ENCODE measurements at places on chromosomes 4 and X.
A peak's percentile ranks its signal among the peaks of the same experiment; 100 is the strongest.

GRCh38 chr4:103359900-103360299, 161.8 kb upstream of the CENPE start:
- DNase-seq, result no peak

DNA sequence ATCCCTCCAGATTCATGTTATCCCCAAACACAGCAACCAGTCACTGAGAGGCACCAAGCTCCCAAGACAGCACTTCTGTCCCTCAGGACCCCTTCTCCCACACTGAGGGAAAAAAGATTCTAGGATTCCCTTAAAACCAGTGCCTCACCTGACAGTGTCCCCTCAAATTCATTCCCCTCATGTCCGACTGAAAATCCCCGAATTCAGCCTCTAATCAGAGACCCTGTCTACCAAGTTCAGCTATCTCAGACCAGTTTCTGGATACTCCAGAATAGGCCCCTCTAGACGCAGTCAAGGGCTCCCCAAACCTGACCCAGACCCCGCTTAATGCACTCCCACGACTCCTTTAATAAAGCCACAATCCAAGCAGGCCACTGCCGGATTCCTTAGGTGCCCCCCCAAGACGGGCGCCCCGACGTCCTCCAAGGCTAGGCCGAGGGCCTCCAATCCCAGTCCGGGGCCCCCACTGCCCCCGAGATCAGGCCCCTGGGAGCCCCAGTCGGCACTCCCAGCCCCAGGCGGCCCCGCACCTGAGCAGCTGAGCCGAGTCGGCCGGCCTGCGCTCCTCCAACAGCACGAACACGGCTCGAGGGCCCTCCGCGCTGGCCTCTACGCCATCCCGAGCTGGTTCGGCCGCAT, 457 bp downstream of the TFE3 start:
- DNase-seq, result no peak

- no peak for DNase-seq
These were observed 31.2 kb downstream of the RS1 start for GRCh38 chrX:18640686-18641085.

DNA sequence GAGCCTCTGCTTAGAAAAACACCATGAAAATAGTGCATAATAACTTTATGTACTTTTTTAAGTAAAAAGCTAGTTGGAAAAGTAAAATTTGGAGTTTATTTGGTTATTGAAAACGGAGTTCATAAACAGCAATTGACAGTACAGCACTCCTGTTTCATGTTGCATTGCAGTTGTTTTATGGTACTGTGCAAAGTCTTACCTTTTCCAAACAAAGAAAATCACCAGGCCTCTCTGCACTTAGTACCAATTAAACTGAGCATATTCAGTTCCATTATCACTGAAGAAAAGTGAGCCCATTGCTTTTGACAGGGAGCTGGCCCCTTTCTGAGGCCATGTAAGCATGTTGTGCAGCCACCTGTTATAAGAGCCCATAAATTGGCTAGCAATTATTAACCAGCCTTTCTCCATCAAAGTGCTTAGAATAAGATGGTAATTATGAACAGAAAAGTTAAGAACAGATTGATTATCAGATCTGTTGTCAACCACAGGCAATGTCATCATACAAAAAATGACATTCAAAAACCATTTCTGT, 376.6 kb upstream of the EMCN start:
- no peak for DNase-seq

GRCh38 chr4:153220682-153221395, 16.6 kb downstream of the TRIM2 start:
- no peak for DNase-seq

DNA sequence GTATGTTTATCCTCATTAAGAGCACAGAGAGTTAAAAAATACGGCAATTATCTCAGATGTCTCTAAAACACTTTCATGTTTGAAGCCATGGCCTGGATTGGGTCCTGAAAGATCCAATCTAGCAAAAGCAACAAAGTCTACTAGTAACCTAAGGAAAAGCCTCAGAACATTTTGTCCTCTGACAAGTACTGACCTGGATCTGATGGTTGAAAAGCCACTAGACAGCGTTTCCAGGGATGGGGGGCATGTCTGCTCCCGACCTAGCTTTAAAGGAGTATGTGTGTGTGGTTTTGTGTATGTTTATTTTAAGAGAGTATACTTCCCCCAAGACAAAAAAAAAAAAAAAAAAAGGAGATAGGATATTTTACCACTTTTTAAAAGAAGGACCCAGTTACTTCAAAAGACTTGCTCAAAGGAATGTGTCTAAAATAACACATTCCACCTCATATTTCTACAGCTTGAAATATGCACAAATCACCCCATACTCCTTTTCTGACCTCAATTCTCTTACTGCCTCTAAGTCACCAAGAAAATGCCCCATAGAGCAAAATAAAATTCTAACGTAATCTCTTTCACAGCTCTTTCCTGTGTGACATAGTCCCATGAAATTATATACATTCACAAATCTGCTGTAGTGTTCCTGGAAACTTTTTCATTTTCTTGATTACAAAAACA, 189.0 kb upstream of the TTC29 start:
- DNase-seq, result no peak

DNA sequence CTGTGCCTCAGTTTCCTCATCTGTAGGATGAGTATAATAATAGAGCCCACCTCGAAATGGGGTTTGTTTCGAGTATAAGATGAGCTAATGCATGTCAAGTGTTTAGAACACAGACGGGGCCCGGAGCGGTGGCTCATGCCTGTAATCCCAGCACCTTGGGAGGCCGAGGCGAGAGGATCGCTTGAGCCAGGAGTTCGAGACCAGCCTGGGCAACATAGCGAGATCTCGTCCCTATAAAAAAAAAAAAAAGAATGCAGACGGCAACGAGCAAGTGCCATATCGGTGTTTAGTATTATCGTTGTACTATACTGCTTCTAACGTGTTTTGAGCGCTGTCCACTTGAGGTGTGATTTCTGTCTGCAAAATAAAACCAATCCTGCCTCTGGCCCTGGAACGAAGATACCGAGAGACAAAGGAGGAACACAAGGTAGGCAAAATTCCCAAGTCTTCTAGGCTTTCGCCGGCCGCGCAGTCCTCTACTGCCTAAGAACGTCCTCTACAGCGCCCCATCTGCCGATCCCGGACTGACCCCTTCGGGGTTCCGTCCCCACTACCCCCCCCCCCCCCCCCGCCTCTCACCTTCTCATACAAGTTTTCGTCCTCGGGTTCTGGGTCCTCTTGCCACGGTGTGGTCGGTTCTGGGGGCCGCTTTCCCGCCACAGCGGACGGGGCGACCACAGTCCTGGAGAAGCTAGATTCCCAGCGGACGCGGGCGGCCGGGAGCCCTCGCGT, 442 bp downstream of the NDUFB11 start:
- peak; percentile 25 for DNase-seq

DNA sequence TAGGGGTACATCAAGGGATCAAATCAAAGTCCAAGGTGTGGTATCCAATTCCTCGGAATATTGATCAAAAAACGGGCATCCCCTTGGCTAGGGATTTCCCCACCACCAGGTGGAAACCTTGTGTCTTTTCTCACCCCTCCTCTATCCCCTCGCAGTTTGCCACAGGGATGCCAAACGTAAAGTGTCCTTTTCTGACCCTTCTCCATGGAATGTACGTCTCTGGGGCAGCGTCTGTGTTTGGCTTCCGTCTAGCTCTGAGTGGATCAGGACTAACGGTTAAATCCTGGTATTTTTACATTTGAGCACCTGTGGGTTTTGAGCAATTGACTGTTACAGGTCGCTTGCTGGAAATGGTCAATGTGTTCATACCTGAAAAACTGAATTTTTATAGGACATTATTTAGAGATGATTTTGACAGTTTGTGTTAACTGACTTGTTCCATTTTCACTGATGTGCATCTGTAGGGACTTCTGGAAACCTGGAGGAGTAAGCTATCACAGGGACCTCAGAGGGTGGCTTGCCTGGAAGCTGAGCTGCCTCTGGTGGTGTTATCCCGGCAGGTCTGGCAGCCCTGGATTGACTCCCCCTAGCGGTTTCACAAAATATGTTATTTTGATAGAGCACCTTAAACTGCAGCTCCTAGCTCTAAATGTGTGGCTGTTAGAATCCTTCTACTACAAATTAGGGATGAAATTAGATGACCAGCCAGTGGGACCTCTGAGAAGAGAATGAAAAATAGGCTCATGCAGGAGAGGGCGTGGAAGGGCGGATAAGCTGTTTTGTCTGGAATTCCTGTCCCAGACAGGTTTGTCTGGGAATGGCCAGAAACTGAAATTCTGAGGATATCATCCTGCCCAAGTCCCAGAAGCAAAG, 8.8 kb upstream of the MGST2 start:
- peak; percentile 77 for DNase-seq

DNA sequence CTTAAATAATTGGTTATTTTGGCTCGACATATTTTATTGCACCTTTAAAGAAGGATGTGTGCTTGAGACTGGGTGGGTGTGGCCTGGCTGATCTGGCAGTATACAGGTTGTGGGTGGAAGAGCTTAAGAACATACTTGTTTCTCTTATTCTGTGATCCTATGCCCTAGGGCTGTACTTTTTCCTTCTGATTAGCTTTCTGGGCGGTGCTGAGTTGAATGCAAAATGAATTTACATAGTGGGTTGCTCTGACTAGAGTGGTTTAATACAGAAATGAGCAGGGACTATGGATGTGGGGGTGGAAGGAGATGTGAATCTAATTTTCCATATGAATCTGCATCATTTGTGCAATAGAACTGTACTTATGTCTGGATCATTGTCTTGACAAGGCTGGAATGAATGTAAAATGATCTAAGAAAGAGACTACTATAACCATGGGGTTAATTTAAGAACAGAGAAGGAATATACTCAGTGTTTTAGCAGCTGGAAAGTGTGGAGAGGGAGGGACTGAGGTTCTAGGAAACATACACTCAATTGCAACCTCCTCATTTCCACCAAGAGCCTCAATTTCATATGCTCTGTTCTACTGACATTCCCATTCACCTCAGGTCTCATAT, 73.7 kb downstream of the RLIM start:
- no peak for DNase-seq

- DNase-seq, result no peak
These were observed 14.3 kb downstream of the RCHY1 start for GRCh38 chr4:75499900-75500299.

DNA sequence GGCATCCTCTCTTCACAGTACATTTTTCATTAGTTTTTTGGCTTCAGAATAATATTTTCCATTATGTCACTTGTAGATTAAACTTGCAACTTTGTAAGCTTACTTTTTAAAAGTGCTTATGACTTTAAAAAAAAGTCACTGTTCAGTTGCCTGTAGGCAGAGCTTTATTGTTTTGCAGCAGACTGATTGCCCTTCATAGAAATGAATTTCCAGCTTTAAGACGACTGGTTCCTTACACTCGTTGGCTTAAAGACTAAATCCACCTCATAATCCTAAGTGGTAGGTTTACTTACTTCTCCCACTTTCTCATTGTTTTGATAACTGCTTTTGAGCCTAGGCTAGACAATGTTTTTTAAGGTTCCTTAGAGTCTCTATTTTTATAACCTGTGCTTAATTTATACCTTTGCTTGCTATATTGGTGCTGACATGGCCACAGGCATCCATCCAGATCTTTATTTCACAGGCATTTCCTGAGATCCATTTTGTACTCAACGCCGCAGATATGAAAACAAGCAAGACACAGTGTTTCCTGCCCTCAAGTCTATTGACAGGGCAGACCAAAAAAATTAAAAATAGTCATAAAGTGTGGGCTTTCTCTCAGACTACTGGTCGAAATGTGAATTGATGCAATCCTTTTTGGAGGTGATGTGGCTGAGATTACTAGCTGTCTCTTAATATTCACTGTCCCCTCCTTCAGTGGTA, 12.6 kb upstream of the IL13RA2 start:
- DNase-seq, result no peak

DNA sequence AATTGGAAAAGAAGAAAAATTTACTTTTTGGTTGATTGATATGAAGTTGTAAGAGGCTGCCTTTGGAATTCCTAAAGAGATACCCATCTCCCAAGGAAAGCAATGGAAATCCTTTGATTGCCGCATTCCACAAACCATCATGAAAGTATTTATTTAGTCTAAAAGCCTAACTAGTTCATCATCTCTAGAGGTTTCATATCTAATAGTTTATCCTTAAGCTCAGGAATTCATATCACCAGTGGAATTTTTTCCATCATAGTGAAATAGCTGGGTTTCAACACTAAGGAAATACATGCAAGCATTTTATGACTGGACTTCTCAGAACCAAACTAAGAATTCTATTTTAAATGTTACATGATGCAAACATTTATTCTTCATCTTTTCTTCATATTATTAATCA, 144.9 kb downstream of the FBXO8 start:
- DNase-seq, result no peak

DNA sequence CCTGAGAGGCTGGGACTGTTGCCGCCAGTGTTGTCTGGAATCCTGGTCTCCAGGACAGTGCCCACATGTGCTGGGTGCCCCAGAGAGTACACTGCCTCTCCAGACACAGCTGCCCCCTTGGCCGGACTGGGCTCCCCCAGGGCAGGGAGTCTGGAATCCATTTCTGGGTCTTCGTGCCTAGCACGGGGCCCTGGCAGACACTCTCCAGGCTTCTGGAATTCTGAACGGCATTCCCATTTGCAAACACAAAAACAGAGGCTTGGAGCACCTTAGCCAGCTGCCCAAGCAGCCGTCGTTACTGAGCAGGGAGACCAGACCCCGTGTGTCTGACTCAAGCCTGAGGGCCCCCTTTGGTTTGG, 20.8 kb downstream of the HMX1 start:
- no peak for DNase-seq

DNA sequence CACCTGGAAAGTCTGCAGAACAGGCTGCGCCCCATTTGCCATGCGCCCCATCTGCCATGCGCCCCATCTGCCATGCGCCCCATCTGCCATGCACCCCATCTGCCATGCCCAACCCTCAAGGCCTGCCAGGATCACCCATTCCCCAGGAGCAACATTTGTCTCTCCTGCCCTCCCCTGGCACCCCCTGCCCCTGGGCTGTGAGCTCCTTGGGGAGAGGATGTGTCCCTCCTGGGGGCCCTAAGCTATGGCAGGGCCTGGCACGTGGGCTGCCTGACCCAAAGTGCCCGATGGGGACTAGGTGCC, 82.6 kb downstream of the FAM53A start:
- no peak for DNase-seq

DNA sequence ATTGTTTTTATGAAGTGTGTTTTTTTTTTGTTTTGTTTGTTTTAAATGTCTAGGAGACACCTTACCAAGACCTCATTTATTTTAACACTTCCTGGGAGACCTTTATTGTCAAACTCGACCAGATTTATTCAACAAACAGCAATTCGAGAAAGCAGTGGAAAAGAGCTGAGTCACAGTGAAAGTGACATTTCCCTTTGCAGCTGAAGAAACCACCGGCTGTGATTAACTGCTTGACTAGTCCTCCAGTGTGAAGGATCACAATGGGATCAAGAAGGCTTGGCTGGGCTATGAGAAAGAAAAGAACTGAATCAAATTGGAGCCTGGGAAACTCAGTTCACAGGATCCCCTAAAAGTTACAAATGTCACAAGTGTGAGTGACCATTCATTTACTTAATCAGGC, 11.9 kb upstream of the ADH7 start:
- no peak for DNase-seq

GRCh38 chr4:26806331-26806730, 54.3 kb upstream of the STIM2 start:
- DNase-seq, result no peak

GRCh38 chr4:107392951-107393350, 327.1 kb downstream of the PAPSS1 start:
- no peak for DNase-seq

Data from NCI-H345 (cell line).